ENCODE measurements at places on chromosomes 2 and 18.
A peak's percentile ranks its signal among the peaks of the same experiment; 100 is the strongest.

GRCh38 chr2:151520976-151521375, 111.3 kb downstream of the RIF1 start:
- no peak for DNase-seq

GRCh38 chr2:30363406-30363805, 83.6 kb upstream of the LCLAT1 start:
- no peak for DNase-seq

DNA sequence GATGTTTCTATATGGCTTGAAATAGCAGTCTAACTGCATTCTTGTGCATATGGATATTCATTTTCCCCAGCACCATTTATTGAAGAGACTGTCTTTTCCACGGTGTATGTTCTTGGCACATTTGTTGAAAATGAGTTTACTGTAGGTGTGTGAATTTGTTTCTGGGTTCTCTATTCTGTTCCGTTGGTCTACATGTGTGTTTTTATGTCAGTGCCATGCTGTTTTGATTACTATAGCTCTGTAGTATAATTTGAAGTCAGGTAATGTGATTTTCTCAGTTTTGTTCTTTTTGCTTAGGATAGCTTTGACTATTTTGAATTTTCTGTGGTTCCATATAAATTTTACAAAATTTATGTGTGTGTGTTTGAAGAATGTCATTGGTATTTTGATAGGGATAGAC, 201.0 kb downstream of the MBD5 start:
- no peak for DNase-seq

DNA sequence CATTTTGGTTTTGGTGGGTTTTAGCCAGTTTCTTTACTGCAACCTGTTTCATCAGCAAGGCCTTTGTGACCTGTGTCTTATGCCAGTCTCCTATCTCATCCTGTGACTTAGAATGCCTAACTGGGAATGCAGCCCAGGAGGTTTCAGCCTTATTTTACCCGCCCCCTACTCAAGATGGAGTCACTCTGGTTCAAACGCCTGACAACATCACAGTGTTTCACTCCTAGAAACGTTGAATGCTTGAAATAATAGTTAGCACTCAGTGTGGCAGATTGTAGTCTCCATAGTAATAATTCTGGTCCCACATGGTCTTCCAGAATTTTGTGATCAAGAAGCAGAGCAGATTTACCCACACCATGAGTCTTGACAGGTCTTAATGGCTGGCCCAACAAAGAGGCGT, 159.0 kb upstream of the TRIB2 start:
- DNase-seq, result no peak

DNA sequence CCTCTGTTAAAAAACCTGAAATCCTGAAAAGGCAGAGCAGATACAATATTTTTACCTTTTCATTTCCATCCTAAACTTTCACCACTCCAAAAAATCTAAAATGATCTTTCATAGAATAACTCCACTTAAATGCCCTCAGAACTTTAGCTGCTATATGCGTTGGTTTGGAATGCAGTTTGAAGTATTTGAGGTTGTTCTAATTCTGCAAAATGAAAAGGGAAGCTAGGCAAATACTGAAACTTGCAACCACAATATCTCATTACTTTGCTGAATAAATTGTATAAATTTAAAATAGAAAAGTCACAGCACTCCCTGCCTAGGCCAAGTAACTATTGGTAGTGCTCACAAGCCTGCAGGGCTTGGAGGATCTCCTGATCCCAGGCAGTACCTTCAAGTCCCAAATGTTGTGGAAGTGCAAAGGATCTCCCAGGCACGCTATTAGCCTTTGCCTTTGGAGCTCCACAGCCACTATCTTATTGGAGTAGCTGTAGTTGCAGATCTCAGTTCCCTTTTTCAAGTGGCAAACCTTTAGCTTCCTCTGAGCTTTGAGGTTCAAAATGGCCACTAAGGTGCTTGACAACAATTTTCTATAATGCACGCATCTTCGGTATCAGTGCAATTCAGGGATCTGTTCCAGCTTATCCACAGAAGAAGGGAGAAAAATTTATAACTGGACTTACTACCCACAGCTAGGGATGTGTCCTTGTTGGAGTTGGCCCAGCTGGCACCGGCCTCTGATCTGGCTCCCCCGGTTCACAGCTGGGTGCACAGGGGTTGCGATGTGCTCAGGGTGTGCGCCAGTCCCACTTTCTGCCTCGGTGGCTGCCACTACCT, 43.4 kb upstream of the ANKRD62 start:
- DNase-seq, result no peak

DNA sequence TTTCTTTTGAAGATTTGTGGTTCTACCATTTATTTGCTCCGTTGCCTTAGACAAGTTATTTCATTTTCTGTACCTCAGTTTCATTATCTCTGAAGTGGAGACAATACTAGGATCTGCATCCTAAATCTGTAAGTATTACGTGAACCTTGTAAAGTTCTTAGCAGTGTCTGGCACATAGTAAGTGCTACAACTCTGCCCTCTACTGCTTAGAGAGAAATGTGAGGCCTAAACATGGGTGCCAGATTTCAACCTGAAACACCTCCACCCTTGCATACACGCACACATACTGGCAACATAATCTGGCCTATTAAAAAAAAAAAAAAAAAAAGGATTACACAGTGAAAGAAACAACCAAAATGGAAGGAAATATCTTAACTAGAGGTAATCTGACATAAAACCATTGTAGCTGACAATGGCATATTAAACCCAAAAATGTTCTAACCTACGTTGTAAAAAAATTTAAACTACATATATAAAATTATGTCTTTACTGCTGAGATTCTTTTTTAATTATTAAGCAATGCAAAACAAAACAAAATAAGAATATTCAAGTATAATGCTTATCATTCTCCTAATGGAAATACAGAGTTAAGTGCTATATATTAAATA, 132.6 kb downstream of the MAP2 start:
- peak; percentile 11 for DNase-seq

DNA sequence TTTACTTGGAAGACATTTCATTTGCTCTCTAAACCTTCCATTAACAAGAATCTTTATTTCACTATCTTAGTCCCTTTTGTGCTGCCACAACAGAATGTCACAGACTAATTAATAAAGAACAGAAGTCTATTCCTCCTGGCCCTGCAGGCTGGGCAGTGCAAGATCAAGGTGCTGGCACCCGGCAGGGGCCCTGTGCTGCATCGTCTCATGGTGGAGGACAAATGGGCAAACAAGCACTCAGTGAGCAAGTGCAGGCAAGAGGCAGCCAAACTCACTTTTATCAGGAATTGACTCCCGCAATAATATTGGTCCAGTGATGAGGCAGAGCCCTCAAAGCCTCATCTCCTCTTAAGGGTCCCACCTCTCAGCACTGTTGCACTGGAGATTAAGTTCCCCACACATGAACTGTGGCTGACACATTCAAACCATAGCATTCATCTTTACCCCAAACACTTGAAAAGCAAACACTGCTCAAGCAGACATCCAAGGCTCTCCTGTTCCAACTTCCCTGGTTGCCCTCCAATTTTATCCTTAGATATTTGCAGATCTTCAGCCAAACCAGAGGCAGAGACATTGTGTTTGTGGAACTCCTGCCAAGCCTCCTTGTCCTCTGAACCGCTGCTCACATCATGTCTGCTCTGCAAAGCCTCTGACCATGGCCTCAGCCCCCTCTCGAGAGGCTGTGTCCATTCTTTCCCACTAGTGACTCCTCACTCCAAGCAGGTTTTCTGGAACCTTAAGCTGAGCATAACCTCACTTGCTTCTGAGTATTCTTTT, 404.4 kb upstream of the SOX11 start:
- no peak for DNase-seq

DNA sequence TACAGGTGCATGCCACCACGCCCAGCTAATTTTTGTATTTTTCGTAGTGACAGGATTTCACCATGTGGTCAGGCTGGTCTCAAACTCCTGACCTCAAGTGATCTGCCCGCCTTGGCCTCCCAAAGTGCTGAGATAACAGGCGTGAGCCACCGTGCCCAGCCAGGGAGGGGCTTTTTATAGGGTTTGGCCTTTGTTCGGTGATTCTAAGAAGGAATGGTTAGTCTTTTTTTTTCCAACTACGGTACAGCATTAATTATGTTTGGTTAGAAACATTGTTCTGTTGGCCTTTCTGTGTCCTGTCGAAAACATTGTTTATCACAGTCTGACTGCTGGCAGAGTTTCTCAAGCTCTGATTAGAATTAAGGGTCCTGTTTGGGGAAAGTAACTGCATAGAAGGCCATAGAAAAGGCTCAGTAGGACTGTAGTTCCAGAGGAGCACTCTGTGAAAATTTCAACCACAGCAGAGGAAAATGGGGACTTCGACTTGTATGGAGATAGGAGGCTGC, 19.3 kb upstream of the SMCHD1 start:
- DNase-seq, result no peak

GRCh38 chr2:219142329-219142728, 18.3 kb downstream of the NHEJ1 start:
- DNase-seq, result peak; percentile 89

DNA sequence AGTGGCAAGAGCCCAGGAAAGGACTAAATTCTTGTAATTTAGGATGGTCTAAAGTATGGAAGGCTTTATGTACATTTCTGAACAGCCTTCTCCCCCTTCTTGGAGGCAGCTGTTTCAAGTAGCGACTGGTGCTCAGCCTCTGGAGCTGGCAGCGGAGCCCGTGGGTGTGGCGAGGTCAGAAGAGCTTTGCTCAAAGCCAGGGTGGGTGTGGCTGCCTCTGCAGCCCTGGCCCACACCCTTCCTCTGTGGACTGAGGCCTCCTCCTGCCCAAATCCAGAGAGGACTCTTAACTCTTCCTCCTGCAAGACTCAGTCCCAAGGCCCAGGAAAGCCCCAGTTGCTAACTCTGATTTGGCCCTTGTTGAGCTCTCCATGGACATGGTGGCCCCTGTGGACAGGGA, 202.1 kb upstream of the REV1 start:
- DNase-seq, result no peak

- no peak for DNase-seq
Observed at GRCh38 chr2:177817300-177817699, 255.3 kb downstream of the PDE11A start.

Data from GM04503 (cell line).